IMR-90 (cell line): ENCODE measurements at places on chromosomes 1 and 21. TPM values are rescaled to one million over a fixed set of nuclear protein-coding genes. Genes with fewer than 3 reads are reported as not detected.
A peak's percentile ranks its signal among the peaks of the same experiment; 100 is the strongest.

CD101 gene
- total RNA-seq: not detected in 2 replicates

RAB7B gene
- total RNA-seq: 9.1 and 10.6 TPM in 2 replicates

GRCh38 chr1:200895443-200895789 lies 716 bp downstream of the INAVA start:
- DNase-seq: no peak
- no peak overlapping the region for H3K4me3 ChIP-seq
- H3K27me3 ChIP-seq: peaks cover 56% of the 10 kb centered on the region
- no peaks in the 10 kb centered on the region for H3K36me3 ChIP-seq
- no peak overlapping the region for H3K27ac ChIP-seq

DNA sequence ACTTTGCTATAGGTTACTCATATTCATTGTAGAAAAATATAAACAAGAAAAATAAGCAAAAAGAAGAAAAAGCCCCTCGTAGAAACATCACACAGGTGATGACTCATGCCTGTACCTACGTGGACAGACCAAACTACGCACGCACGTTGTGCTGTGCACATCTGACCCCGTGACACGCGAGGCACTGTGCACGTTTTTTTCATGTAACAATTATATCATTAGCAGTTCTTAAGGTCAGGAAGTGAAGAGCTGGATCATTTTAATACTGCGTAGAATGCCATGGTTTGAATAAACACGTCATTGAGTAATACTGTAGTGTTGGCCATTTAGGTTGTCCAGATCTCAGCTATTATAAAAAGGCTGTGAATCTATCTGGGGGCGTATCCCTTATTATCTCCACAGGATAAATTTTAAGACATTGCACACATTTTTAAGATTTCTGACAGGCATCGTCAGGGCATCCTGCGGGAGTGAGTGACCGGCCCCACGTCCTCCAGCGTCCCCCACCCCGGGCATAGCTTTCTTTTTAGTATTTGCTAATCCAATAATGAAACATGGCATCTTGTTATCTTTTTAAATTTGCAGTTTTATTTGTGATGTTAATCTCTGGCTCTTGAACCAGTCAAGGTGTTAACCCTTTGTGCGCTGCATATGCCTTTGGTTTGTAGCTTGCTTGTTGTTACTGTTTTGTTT lies 23.4 kb upstream of the ADARB1 start:
- no peaks in the 10 kb centered on the region for H3K27me3 ChIP-seq
- peaks cover 38% of the 10 kb centered on the region for H3K4me1 ChIP-seq
- DNase-seq: peak; percentile 100

DNA sequence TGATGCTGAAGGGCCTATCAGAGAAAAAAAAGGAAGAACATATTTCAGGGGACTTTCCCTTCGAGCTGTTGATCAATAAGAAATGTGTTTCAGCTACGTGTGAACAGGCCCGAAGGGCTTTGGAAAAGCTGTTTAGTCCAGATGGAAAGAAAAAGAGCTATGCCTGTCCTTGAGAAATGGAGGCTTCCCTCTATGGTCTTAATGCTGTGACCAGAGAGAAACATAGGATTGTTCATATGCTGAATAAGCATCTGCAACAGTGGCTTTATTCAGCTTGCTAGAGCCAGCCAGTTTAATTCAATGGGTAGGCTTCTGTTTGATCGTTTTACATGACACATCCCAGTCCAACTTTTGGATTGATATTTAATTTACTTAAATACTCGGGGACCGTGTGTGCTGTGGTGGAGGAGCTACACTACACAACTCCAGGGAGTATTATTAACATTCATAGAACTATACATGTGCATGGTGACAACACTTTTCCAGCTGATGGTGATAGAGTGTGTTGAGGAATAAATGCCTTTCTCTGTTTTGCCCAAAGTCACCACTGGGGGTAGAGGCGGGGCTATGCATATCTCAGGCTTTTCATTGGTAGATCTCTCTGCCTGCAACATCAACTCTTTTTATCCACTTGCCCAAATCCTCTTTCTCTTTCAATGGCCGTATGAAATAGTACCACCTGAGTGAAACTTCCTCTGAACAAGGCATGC lies 106.7 kb upstream of the C8B start:
- no peak for DNase-seq
- peaks cover 1% of the 10 kb centered on the region; the same call in 1 of the 2 replicates for H3K4me1 ChIP-seq
- H3K4me3 ChIP-seq: no peak overlapping the region
- H3K27me3 ChIP-seq: no peaks in the 10 kb centered on the region
- no peak overlapping the region for H3K27ac ChIP-seq
- H3K36me3 ChIP-seq: no peaks in the 10 kb centered on the region

DNA sequence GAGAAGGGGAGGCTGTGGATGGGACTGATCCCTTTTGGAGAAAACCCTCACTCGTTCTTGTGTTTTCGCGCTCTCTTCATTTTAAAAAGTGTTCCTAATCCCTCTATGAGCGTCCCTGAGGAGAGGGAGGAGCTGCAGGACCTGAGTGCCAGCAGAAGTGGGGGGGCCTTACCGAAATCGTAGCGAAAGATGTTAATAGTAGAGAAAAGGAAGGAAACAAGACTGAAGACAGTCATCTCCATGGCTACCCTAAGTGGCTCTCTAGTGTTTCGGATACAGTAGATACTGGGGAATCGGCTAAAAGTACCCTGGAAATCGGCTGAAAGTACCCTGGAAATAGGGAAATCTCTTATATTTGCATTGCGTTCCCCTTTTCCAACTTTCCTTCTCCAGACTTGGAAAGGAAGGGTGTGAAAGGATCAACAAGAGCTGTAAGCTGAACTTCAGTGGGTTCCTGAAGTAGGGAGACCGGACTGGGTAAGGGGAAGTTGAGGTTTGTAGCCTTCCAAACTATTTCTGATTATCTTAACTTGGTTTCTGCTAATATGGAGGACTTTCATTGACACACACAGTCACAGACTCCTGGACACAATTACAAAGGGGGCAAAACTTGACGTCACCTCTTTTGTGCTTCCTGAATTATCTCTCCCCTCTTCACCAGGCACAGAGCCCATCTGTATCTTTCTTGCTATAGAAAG lies 486 bp upstream of the DSTYK start:
- no peaks in the 10 kb centered on the region for H3K27me3 ChIP-seq
- H3K27ac ChIP-seq: no peak overlapping the region
- H3K36me3 ChIP-seq: no peaks in the 10 kb centered on the region
- H3K4me3 ChIP-seq: peak overlapping the region; percentile 68; the same call in 1 of the 2 replicates
